Omental fat pad (tissue), 4 donors: ENCODE measurements at places on chromosomes 7 and 10. TPM values are rescaled to one million over a fixed set of nuclear protein-coding genes. Genes with fewer than 3 reads are reported as not detected.
A peak's percentile ranks its signal among the peaks of the same experiment; 100 is the strongest.

GRCh38 chr10:73965890-73966768, 31.8 kb upstream of the VCL start:
- DNase-seq = peak; percentile 32

DNA sequence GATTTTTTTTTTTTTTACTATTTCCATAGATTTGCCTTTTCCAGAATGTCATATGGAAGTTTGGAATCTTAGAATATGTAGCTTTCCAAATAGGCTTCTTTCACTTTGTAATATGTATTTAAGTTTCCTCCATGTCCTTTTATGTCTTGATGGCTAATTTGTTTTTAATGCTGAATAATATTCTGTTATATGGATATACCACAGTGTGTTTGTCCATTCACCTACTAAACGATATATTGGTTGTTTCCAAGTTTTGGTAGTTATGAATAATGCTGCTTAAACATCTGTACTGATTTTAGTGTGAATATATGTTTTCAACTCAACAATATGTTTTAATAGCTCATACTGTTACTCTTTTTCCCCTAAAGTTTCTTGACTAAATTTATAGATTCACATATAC, 669.8 kb upstream of the PCDH15 start:
- DNase-seq = no peak

Gene ZNHIT1
- total RNA-seq = 54.6 TPM

DNA sequence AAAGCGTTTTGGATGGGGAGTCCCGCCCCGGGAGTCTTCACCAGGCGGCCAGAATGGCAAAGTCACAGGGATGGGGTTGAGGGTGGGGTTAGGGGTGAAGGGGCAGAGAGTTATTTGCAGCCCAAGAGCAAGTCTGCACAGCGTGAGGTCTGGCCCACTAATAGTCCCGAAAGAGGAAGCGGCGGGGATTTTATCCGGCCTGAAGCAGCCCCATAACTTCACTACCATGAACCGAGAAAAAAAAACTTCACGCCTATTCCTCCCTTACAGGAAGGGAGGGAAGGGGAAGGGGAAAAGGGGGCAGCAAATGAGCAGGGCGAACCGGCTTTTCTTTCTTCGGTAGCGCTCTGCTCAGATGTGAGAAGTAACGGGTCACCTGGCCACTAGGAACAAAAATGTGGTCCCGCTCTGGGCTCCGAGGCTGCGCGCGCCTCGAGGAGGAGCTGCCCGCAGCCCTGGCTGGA, 712 bp downstream of the ITPRIP start:
- no peak for DNase-seq

Gene ELFN1
- total RNA-seq = 4.3 TPM

DNA sequence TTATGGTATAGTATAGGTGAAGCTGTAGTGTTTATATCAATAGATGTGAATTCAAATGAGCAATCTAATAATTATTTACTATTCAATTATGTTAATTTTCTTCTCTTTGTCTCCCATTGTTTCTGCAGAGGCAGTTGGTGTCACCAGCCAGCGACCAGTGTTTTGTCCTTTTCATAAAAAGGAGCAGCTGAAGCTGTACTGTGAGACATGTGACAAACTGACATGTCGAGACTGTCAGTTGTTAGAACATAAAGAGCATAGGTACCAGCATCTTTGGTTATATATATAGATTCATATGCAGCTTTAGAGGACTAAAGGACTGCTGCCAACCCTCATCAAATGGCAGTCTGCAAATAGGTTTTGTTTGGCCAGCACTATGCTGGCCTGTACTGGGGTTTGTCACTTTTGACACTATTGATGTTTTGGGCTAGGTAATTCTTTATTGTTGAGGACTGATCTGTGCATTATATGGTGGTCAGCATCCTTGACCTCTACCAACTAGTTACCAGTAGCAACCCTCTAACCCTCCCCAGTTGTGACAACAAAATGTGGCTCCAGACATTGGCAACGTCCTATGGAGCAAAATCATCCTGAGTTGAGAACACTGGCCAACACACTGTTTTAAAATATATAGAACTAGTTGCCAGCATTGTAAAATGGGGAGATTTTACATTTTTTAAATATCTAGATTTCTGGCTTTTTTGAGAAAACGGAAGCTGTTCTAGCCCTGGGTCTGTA, 59.2 kb downstream of the TRIM24 start:
- no peak for DNase-seq

Gene STRIP2
- total RNA-seq = not detected

DNA sequence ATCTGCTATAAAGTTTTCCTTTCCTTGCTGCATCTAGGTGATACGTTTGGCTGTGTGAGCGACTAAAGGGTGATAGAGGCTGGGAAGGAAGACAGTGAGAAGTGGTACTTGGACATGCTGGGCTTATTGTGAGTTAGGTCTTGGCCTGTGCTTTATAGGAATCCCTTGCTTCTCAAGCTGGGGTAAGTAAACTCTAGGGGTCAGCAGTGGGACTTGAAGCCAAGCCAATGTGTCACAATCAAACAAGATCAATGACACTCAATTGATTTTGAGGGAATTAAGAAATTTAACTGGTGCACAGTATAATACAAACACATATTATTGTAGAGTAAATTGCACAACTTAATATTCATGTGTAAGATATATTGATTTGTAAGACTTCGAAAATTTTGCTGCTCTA, 155.8 kb upstream of the AOAH start:
- DNase-seq = no peak
